Retina (tissue), 1 donor: ENCODE measurements at places on chromosomes 16 and 17.
A peak's percentile ranks its signal among the peaks of the same experiment; 100 is the strongest.

GRCh38 chr16:10972108-10972818, 27.9 kb downstream of the CLEC16A start:
- DNase-seq = no peak

DNA sequence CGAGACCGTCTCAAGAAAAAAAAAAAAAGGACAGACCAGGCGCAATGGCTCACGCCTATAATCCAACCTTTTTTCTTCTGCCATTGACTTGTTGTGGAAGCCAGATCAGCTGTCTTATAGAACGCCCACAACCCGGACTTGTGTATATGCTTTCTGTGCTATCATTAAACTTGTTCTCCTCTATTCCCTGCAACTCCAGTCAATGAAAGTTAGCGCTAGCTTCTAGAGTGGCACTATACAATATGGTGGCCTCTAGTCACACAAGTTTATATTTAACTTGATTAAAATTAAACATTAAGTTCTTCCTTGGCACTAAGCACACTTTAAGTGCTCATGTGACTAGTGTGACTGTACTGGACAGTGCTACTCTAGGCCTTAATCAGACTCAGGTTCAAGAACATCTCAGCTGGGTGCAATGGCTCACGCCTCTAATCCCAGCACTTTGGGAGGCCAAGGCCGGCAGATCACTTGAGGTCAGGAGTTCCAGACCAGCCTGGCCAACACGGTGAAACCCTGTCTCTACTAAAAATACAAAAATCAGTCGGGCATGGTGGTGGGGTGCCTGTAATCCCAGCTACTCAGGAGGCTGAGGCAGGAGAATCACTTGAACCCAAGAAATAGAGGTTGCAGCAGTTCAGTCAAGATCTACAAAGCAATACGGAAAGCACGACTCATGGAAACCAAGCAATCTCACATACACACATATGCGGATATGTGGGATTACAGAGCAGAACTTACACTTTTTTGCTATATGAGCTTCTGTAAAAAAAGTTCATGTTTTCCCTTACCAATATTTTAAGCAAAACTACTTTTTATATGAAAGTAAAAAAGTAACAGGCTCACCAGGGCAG, 18.8 kb upstream of the GLG1 start:
- DNase-seq = no peak

DNA sequence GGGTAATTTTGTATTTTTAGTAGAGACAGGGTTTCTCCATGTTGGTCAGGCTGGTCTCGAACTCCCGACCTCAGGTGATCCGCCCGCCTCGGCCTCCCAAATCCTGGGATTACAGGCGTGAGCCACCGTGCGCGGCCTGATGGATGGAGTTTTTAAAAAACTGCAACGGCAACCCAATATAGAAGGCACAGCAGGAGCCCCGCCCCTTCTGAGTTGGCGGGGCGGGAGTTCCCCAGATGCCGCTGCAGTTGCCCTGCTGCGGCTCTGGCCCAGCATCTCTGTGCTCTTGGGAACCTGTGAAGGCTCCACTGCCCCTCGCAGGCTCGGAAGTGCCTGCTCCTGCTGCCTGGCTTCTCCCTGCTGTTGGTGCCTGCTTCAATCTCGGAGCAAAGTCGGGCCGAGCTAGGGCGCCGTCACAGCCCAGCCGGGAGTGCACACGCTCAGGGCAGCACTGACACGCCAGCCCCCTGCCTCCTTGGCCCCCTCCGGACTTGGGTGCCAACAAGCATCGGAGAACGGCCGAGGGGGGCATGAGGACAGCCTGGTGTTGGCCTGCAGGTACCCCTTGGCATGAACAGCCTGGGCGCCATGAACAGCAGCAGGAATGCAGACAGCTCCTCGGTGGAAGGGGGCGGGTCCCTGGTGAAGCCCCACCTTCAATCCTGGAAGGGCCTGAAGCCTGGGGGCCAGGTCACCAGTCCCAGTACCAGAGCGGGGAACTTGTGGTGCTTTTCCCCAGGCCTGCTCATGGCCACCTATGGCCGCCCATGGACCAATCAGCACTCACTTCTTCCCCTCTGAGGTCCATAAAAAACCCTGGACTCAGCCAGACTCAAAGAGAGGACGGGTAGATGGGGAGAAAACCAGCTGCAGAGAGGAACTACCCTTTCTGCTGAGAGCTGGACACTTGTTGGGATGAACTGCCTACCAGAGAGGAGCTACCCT, 2.3 kb upstream of the NT5M start:
- DNase-seq = peak; percentile 74

DNA sequence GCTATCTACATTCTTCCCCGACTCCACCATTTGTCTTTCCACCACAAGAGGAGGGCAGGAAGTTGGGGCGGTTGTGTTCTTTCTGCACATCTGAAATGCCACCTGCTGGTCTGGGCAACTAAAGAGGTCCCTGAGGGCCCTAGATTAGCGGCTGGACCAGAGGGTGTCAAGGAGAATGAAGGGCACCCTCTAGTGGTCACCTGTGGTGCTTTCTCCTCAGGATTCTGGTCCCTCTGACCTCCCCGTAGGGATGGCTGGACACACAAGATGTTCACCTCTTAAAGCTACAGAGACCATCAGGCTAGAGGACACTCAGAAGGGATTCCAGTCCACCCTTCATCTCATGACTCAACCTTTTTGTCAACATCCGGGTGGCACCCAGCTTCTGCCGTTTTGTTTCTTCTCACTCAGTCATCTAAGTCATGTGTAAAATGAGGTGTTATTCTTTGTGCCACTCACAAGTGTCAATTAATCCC, 2.9 kb upstream of the SCIMP start:
- peak; percentile 28 for DNase-seq

DNA sequence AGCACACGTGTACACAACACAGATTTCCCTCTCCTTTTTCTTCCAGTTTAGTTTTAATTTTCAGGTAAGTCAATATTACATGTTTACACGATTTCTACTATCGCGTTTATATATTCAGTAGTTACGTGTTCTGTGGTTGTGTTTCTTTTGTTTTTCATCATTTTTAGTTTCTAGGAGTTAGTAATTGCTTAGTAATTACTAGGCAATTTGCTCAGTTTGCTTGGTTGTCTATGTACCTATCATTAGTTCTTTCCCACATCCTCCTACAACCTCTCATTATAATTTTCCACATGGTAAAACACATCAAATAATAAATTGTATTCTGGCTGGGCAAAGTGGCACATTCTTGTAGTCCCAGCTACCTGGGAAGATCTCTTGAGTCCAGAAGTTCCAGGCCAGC, 24.6 kb upstream of the GUCY2D start:
- no peak for DNase-seq

DNA sequence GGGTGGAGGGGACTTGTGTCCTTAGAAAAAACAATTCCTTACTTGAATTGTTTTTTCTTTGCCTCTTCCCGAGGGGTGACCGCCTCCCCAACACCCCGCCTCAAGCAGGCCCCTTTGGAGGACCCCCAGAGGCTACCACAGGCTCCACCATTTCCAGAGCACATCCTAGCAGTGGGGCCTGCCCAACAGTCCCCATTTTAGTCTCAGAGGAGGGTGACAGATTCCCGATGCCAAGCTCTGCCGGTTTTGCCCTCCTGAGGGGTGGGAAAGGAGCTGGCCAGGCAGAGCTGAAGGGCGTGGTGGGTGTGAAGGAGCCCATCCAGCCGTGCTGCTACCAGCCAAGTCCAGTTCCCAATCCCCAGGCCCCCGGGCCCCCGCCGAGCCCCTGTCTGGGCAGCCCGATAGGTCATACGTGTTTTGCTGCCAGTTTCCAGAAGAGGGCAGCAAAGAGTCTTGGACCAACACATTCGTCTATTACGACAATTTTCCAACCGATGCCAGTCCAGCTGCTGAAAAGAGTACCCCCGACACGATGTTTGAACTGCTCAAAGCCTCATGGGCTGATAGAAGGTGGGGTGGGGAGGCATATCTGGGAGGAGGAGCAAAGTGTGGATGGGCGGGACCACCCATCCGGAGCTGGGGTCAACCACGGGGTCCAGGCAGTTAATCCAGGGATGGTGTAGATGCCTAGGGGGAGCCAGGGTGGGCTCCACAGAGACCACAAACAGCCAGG, 18.8 kb upstream of the GAA start:
- peak; percentile 79 for DNase-seq

DNA sequence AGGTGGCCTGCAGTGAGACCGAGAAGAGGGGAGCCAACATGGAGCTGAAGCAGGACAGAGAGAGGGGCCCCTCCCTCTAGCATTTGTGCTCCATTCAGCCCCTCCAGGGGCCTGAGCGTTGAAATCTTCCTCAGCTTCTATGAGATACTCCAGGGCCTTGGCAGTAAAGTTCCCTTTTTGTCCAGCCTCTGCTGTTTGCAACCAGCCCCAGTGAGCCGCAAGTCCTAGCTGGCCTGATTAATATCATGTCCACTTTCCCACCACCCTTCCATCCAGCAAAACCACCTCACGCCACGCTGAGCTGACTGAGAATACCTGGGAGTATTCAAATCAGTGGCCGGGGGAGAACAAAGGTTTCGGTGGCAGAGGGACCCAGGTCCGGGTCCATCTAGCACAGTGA, 11.7 kb upstream of the RPH3AL start:
- no peak for DNase-seq

DNA sequence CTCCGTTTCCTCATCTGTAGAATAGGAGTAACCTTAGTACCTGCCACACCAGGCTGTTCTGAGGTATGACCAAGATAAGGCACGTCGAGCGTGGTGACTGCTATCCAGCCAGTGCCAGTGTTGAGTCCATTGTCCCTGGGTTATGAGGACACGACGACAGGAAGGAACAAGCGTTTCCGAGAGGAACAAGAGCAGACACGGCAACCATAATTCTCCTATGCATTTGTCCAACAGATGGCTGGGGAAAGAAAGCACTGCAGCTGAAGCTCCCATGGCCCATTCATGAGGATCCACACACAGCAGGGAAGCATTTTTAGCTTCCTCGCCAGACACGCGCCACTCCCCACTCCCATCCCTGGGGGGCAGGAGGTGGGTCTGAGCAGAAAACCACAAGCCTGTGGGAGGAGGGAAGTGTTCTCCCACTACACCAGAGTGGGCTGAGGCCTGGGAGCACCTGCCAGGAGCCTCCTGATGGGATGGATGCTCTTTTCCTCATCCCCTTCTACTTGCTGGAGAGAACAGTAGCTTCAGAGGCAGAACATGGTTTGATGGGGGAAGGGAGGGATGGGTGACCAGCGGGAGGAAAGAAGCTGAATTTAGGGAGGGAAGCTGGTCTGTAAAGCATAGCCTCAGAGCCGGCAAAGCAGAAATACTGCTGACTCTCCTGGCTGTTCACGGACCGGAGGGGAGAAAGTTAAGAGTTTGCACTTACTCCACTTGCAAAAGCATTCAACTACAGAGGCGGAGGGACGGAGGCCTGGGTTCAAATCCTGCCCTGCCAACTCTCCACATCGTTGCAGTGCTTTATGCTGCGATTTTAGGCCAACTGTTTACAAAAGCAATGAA, 2.7 kb downstream of the COTL1 start:
- DNase-seq = no peak

GRCh38 chr16:1377406-1378010, 25.8 kb downstream of the GNPTG start:
- DNase-seq = no peak

DNA sequence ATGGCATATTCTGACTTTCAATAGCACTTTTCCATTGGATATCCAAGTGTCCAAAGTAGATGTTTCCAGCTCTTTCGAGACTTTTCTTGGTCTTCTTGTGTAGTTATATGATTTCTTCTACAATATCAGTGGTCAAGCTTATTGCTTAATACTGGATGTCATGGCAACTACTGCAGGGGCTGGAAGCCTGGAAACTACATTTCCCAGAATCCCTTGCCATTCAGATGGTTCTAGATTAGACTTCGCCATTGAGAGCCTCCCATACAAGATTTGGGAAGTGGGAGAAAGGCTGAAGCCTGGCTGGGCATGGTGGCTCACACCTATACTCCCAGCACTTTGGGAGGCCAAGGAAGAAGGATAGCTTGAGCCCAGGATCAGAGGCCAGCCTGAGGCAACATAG, 153.6 kb downstream of the C16orf95 start:
- DNase-seq = no peak

DNA sequence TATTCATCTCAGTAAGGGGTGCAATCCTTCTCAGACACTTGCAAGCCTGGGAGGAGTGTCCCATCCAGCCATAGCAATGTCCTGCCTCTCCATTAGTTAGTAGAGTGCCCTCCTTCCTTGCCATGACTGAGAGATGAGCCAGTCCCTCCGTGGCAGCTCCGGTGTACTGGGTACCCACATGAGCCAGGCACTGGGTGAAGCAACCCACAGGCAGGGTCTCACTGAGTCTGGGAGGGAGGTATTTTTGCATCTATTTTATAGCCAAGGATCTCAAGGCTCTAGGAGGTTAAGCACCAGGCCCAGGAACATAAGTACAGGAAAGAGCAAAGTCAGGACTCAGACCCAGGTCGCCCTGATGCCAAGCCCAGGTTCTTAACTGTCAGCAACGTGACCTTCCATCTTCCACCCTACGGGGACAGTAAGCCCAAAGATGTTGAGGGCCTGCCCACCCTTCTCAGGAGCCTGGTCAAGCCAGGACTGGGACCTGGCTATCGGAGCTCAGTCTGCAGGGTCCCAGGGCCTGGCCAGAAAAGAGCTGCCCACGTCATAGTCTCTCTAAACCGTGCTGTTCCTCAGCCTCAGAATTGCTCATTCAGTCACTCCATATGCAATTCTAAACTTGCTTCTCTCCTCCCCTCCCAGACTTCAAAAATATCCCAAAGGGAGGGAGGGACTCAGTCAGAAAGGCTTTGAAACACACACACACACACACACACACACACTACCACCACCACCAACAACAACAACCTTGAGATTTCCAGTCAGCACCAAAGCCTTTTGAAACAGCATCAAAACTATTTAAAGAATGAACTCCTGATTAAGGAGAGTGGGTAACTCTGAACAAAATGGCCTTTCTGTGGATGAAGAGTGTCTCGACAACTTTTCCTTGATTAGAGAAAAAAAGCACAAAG, 16.6 kb downstream of the NOS2 start:
- no peak for DNase-seq

DNA sequence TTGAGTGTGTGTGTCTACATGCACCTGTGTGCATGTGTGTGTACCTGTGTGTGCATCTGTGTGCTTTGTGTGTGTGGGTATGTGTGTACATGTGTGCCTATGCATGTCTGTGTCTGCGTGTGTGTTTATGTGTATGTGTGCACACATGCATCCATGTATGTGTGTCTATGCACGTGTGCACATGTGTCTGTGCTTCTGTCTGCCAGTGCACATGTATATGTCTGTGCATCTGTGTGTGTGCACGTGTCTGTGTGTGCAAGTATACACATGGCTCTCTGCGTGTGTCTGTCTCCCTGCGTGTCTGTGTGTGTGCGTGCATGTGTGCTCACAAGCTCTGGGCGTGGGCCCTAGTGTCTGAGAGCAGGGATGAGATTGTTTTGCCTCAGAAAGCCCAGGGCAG, 85.3 kb upstream of the SEC14L1 start:
- DNase-seq = no peak

DNA sequence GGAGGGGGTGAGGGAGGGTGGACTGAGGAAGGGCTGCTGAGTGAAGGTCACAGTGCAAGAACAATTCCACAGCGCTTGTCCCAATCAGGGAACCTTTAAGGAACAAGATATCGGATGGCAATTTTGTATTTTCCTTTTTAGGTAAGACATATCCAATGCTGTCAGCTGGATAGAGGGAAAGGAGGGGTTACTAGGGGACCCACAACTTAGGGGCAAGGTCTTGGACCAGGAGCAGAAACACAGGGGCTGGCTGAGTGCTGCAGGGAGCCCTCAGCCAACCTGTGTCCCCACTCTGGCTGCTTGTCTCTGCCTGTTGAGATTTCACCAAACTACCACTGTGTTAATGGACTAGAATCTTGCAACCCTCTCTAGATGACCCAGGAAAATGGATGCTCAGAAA, 47.6 kb downstream of the AKAP1 start:
- no peak for DNase-seq
